ENCODE measurements at places on chromosomes 7 and 10.

GRCh38 chr7:141362580-141363435 is 188.4 kb upstream of the AGK start:
- DNase-seq: no peak

DNA sequence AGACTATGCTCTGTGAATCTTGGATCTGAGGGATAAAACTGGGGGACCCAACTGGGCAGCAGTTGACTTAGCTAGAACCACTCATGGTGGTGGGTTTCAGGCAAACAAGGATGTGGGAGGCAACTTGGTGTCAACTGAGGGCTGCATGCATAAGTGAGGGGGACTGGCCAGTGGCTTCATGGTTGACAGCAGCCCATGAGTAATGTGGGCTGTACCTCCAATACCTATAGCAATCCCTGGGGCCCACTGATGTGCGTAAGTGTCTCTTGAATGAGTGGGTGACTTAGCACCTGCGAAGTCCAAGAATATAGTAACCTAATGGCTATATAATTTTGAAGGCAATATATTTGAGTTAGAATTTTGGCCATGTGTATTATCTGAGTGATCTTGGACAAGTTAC is 13.7 kb upstream of the MAP3K8 start:
- no peak for DNase-seq

DNA sequence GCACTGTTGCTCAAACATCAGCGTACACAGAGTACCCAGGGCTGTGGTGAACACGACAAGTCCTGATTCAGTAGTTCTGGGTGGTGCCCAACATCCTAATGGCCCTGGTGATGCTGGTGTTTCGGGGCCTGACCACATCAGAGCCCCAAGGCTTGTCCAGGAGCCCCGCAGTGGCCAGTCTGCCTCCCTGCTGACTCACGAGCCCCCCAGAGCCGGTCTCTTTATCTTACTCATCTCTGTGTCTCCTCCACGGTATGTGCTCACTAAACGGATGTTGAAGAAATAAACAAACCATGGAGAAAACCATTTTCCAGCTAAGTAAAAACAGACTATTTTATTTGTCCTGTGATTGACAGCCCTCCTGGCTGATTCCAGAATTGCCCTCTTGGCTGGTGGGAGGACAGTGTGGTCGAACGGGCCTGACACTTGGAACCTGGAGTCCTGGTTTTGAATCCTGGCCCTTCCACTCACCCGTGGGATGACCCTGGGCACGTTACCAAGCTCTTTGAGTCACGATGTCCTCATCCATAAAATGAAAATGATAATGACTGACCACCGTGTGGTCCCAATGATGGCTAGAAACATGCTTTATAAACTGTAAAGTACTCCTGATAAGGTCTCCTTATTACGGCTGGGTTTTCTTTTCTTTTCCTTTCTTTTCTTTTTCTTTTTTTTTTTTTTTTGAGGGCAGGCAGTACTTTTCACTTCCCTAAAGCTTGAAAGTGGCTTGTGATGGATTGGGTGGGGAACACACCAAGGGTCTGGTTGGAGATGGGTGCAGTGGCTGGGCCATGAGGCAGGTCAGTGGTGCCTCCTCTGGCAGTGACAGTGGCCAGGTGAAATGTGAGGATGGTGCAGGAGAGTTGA is 5.7 kb downstream of the HIP1 start:
- no peak for DNase-seq

DNA sequence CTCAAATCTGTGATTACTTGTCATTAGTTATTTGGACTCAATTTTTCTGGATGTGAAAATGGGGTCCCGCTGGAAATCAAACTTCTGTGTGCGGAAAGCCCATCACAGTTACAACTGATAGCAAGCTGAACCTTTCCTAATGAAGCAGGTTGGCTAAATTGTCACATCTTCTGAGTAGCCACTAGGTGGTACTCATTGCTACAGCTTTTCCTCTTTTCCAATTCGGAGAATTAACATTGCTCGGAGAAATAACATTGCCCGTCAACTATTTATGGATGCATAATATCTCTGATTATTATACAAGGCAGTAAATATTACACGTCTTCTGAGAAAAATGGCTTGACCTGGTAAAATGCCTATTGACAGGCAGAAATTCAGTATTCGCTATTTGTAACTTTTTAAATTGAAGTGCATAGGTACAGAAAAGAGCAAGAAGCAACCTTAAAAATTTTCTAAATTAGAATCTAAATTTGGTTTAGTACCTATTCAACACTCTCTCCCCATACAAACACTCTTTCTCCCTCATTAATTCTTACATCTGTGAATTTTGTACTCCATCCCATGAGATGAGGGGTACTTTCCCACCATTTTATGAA is 17.3 kb upstream of the BLOC1S2 start:
- no peak for DNase-seq

DNA sequence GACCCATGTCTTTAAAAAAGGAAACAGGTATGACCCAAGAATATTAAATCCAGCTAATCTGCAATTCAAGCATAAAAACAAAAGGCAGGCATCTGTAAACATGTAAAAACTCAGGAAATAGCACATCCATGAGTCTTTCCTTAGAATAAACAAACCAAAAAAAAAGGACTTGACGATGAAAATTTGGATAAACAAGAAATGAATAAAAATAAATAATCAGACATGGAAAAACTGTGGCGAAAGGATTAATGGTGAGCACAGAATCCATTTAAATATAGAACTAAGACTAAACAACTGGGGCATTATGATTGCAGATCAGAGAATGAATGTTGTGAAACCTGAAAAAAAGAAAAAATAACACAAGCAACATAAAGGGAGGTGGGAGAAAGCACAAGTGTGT is 170.1 kb downstream of the DOCK4 start:
- DNase-seq: no peak

DNA sequence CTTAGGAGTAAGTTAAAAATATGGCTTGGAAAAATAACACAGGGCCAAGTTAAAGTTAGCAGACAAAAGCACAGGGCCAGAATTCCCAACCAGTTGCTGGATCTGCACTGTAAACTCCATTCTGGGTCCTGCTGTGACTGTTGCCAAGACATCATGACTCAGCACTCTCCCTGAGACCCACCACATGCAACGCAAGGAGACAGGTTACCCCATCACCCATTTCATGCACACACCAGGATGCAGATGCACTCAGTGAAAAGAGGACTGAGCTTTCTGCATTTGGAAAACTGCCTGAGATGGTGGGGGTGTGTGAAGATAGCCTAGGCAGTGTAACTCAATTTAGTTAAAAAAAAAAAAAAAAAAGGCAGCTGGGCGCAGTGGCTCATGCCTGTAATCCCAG is 97.6 kb upstream of the ZNF438 start:
- DNase-seq: no peak

- DNase-seq: no peak
These were observed 32.2 kb upstream of the MACC1 start for GRCh38 chr7:20249376-20249775.

DNA sequence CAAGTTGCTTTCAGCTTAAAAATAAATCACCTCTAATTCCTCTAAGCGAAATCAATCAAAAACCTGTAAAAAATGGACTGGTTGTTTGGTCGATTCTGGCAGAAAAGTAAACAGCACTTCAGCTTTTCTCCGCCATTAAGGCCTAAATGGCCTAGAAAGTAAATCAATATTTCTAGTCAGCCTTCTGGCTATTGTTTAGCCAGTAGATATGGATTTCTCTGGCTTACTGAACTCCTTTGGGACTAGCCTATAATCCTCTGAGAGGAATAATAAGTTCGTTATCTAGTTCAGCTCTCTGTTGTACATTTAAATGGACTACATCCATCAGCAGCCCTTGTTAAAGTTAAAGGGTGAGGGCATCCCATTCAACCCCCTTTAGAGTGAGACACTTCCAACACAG is 400.1 kb upstream of the ETV1 start:
- no peak for DNase-seq

DNA sequence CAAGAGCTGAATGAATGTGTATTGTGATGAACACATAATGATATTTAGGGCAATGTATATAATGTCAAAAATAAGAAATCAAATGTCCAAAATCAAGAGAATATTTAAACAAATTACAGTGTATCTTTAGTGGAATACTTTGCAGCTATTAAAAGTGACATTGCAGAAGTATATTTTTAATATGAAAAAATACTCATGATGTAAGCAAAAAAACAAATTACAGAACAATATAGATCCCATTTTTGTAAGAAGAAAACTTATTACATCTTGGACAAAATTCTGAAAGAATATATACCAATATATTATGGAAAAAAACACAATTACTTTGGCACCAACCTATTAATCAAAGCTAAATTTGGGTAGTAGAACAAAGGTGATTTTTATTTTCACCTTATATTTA is 308.2 kb upstream of the NEBL start:
- DNase-seq: no peak

DNA sequence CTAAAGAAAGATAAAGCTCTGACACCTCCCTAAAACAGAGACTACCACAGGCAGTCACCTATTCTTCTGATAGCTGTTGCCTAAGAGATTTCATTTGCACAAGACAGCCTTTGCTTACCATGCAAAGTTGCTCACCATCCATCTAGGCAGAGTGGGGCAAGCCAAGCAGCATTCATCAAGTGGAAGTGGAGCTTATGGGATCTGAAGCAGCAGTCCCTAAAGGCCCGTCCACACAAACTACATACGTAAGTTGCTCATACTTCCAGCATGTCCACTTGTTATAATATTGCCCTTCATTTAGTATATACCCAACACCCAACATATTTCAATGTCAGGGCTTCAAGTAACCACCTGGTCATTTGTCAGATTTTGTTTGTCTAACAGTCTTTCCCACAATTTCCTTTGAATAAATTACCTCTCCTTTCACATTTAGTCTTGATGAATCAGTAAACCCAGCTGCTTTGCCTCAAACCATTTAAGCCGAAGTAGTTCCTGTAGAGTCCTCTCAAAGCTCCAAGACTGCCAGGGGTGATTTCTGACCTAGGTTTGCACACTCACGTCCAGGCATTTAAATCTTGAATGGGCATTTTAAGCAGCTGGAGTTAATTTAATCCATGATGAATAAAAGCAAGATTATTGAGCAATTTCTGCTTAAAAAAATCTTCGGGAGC is 67.9 kb downstream of the ATAD1 start:
- DNase-seq: no peak

- DNase-seq: no peak
These were observed 1.2 kb downstream of the MACROH2A2 start for GRCh38 chr10:70053841-70054288.

GRCh38 chr7:101168412-101169049 is 3.2 kb upstream of the VGF start:
- DNase-seq: no peak

GRCh38 chr7:77827999-77828398 is 29.4 kb downstream of the PHTF2 start:
- DNase-seq: no peak

- no peak for DNase-seq
These were observed 46.6 kb upstream of the CFAP46 start for GRCh38 chr10:132988988-132989387.

Data from CD4-positive, alpha-beta T cell treated with Interleukin-6 at 100 ng/mL for 8 hours (primary cell).